Activated naive CD8-positive, alpha-beta T cell treated with anti-CD3 and anti-CD28 coated beads, Interleukin-2, amount 50 U/mL, for 24 hours (primary cell): ENCODE measurements at places on chromosomes 3 and 15.

DNA sequence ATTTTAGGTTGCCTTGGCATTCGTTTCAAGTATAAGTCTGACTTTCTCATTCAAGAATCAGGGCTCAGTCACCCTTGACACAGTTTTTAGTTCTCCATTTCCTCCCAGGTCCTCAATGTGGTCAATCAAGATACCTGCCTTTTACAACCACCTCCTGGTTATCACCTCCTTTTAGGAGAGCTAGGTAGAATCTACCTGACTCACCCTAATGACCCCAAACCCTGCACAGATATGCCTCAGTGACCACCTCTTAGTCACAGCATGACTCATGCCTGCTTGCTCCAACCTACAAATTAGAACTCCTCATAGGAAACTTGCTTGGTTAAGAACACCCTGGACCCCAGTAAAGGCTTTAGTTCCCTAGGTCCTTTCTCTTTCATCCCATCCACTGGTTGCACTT, 22.5 kb downstream of the DMXL2 start:
- no peak for DNase-seq

DNA sequence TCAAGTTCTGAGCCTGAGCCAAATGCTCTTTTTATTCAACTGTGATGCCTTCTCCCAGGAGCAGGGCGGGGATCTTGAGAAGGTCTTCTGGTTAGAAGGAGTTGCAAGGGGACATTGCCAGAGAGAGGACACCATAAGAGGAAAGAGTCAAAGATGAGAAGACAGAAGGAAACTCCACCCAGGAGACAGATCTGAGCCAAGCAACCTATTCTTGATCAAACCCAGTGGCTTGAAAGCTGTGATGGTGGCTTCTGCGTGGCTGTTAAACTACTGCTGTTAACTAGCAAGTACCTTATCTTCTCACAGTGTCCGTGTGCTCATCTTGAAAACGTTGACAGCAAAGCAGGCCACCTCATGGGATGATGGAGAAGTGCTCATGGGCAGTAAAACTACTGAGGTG, 19.8 kb upstream of the AGBL1 start:
- no peak for DNase-seq

- no peak for DNase-seq
Observed at GRCh38 chr3:31469385-31469784, 63.3 kb upstream of the STT3B start.

GRCh38 chr3:42192334-42193200, 73.4 kb downstream of the CCK start:
- DNase-seq, result no peak

GRCh38 chr15:80957976-80958375, 31.6 kb downstream of the MESD start:
- no peak for DNase-seq

GRCh38 chr15:64389036-64389435, 1.4 kb downstream of the TRIP4 start:
- no peak for DNase-seq
